AML-193 (cell line): ENCODE measurements at places on chromosomes 5 and 9.

- no peak for DNase-seq
Measured at GRCh38 chr9:113572076-113572861, 108.7 kb downstream of the RGS3 start.

DNA sequence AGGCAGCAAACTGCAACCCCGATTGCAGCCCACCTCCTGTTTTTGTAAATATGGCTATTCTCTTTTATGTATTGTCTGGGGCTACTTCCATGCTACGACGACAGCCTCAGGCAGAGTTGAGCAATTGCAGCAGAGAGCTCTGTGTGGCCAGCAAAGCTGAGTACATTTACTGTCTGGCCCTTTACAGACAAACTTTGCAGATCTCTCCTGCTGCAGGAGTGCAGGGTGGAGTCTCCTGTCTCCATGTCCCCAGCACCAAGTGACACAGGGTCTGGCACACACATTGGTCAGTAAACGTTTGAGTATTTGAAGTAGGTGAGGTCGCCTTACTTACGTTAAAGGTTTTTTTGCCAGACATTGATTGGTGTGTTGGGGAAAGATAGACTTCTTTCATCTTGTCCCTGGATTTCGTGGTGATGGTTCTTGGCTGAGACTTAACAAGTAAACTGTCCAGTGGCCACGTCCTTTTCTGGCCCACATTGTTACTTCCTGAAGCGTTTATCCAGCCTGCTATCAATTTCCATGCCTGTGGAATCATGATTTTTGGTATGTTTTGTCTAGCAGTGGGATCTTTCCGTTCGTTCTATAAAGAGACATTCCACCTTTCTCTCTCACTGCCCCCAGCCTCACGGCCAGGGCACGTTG is 27.2 kb downstream of the PRRC2B start:
- peak; percentile 70 for DNase-seq

GRCh38 chr5:159764283-159765134 is 151.8 kb upstream of the ADRA1B start:
- DNase-seq: peak; percentile 2

- DNase-seq: no peak
Measured at GRCh38 chr5:60339691-60340201, 360.2 kb downstream of the DEPDC1B start.

DNA sequence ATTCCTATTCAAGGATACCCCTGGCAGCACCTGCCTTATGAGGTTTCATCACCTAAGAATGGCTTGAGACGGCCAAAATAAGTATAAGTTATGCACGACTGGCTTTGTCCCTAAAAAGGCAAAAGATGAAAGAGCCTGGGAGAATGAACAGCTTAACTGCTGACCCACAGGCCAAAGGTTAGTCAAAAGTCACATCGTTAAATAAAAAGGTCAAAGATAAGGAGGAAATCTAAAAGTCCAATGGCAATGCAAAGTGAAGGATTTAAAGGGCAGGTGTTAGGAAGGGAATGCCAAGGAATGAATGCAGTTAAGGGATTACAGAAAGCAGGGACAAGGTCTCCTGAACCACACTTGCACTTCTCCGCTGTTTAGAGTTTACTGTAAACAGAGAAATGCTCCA is 5.6 kb downstream of the TAL2 start:
- no peak for DNase-seq

GRCh38 chr5:134125039-134126015 is 10.8 kb downstream of the TCF7 start:
- no peak for DNase-seq

- no peak for DNase-seq
Measured at GRCh38 chr5:154172785-154173184, 17.7 kb upstream of the GALNT10 start.

GRCh38 chr5:150608991-150609390 is 31.5 kb upstream of the SYNPO start:
- no peak for DNase-seq

GRCh38 chr9:104091708-104092107 is 2.4 kb upstream of the SMC2 start:
- DNase-seq: peak; percentile 87

GRCh38 chr5:62011089-62011664 is 294.8 kb upstream of the KIF2A start:
- DNase-seq: no peak

- peak; percentile 75 for DNase-seq
Measured at GRCh38 chr9:104743376-104743985, 4.0 kb upstream of the NIPSNAP3A start.

- no peak for DNase-seq
Measured at GRCh38 chr5:56561-57290, 35.2 kb upstream of the PLEKHG4B start.

DNA sequence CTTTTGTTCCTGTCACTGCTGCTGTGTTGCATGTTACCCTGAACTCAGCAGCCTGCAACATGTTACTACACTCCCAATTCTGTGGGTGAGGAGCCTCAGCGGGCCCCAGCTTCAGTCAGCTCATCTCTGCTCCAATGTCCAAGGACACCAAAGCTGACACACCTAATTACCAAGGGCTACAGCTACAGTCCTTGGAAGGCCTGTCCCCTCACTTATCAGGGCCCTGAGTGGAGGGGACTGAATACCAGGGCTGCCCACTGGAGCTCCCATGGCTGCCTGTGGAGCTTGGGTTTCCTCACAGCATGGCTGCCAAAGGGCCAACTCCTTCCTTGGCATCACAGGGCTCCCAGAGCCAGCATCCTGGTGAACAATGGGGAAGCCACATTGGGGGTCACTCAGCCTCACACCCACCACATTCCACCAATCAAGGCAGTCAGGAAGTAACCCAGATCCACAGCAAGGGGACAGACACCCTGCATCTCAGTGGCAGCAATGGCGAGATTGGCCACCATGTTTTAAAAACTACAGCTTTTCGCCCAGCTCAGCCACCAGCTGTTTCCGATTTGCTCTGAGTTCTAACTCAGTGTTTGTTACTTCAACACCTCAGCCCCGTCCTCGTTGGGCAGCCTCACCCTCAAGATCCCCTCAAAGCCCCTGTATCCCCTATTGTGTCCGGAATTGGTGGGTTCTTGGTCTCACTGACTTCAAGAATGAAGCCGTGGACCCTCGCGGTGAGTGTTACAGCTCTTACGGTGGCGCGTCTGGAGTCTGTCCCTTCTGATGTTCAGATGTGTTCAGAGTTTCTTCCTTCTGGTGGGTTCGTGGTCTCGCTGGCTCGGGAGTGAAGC is 18.9 kb downstream of the SEMA4D start:
- no peak for DNase-seq

GRCh38 chr5:123549256-123549904 is 37.4 kb downstream of the CSNK1G3 start:
- DNase-seq: no peak

- no peak for DNase-seq
Measured at GRCh38 chr9:103078581-103078980, 83.4 kb downstream of the CYLC2 start.

- no peak for DNase-seq
Measured at GRCh38 chr5:2480871-2481270, 270.6 kb downstream of the IRX2 start.

- DNase-seq: no peak
Measured at GRCh38 chr9:130530938-130531337, 48.4 kb upstream of the FUBP3 start.

DNA sequence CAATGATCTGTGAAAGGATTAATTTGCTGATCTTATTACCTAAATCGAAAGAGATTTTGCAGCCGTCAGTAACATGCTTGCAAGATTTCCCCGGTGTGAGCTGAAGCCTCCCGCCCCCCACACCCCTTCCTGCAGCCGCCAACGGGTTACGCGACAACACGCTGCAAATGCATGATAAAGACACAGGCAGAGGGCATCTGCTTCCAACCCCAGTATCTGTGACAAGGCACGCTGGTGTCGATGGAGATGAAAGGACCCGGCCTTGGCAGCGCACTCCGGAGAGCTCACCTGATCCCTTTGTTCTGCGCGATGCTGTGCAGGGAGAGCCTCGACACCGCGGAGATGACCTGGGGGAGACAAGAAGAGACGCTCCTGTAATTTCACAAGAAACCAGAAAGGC is 122.9 kb upstream of the SARDH start:
- no peak for DNase-seq

DNA sequence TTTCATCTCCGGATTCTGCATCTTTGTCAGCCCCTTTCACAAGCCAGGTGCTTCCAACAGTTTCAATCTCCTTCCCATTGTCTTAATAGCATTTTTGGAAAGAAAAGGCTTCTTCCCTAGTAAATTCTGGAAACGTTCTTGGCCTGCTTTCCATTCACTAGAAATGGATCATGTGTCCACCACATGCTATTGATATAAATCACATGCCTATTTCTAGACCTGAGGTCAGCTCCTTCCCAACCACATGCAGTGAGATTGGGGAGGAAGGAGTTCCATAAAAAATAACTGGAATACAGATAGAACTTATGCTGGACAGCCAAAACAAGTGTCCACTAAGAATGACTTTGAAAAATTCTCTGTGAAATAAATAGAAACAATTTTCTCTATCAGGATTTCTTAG is 181.6 kb upstream of the TMEM161B start:
- DNase-seq: no peak

- no peak for DNase-seq
Measured at GRCh38 chr5:172642486-172642885, 1.4 kb downstream of the NEURL1B start.

- no peak for DNase-seq
Measured at GRCh38 chr5:121963392-121963791, 1.6 kb downstream of the SRFBP1 start.

- no peak for DNase-seq
Measured at GRCh38 chr5:143432658-143433239, 29.3 kb upstream of the NR3C1 start.

- no peak for DNase-seq
Measured at GRCh38 chr5:1445689-1446601, 705 bp upstream of the SLC6A3 start.
